Activated CD4-positive, alpha-beta T cell treated with anti-CD3 and anti-CD28 coated beads, Interleukin-2, amount 50 U/mL, for 1 hour (primary cell): ENCODE measurements at places on chromosomes 1 and 21.

DNA sequence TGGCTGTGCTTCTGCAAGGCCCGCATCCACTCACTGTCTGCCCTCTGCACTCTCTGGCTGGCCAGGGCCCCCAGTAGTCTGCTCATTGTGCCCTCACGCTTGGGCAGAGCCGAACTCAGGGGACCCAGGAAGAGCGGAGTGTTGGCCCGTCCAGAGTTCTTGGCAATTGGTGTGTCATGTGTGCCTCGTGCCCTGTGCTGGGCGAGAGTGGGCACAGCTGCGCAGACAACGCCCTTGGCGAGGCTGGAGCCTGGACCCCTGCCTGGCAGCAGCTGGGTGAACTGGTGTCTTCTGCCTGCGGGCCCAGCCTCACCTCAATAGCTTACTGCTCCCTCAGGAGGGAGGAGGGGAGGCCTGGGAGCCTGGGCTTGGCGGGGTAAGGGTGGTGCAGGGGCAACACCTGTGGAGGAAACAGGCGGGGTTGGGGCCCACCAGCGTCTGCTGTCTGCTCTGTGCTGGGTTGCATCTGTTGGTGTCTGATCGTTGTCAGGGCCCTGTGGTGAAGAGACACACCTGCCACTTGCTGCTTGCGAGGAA is 2.1 kb downstream of the GUK1 start:
- DNase-seq = no peak

- peak; percentile 66 for DNase-seq
Observed at GRCh38 chr1:17419626-17420328, 19.7 kb downstream of the RCC2 start.

DNA sequence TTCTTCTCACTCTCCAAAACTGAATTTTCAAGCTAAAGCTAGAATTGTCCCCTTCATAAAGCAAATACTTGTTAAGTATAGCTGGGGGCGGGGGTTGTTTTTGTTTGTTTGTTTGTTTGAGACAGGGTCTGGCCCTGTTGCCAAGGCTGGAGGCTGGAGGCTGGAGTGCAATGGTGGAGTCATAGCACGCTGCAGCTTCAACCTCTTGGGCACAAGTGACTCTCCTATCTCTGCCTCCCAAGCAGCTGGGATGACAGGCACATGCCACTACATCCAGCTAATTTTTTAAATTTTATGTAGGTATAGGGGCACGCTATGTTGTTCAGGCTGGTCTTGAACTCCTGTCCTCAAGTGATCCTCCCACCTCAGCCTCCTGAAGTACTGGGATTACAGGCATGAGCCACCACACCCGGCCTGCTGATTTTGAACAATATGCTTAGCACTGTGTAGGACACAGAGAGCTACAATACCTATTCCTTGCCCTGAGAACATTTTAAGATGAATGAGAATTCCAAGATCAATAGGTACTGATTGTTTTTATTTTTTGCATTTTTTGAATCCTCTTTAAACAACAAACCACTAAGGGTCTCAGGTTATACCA is 42.2 kb downstream of the PCNX2 start:
- DNase-seq = no peak

DNA sequence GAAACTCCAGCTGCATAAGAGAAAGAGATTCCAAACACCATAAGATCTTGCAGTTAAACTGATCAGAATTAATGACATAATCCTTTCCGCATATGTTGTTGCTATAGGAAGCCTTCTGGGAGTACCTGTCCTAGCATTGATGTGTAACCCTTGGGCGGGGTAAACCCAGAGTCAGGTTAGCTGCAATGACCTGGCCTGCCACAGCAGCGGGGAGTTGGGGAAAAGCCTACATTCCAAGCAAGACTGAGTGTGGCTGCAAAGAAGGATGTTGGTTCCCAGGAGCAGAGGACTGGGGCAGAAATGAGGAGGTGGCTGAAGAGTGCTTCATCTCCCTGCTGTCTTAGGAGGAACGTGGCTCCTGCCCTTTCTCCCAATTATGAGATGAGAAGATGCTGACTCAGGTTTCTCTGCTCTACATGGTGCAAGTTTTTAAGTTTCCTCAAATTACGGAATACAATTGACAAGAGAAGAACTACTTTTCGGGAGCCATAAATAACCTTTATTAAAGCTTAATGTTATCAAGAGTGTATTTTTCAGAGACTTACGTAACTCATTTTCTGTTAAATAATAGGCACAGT is 142.1 kb downstream of the RYR2 start:
- no peak for DNase-seq

GRCh38 chr1:25246600-25247023 is 642 bp downstream of the RSRP1 start:
- DNase-seq = peak; percentile 21

- DNase-seq = no peak
Observed at GRCh38 chr1:19809044-19809750, 5.9 kb downstream of the RNF186 start.

DNA sequence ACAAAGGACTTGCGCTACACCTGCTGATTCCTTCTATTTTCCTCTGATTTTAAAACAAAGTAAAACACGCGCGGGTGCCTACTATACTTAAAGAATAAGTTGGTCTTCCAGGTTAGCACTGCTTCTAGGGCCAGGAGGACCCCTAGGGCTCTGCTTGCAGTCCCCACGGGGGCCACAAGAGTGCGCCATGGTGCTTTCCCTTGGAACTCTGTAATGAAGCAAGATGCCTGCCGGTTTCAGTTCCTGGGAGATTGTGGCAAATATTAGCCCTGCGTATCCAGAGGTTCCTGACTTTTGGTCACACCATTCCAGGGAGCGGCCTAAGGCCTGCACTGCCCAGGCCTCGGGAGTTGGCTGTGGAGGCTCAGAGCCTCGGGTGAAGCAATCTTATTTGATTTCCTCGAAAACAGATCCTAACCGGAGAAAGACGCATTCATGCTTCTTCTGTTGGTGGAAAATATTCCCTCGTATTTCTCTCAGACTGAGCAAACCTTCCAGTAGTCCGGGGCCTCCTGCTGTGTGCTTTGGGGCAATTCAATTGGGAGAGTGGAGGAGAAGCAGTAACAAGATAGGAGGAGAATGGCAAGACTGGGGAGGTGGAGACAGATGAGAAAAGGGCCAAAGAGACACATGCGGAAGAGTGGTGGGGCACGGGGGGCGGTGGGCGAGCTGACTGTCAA is 25.3 kb downstream of the ADAM30 start:
- peak; percentile 54 for DNase-seq

GRCh38 chr1:197908716-197909220 is 6.3 kb downstream of the C1orf53 start:
- DNase-seq = no peak

DNA sequence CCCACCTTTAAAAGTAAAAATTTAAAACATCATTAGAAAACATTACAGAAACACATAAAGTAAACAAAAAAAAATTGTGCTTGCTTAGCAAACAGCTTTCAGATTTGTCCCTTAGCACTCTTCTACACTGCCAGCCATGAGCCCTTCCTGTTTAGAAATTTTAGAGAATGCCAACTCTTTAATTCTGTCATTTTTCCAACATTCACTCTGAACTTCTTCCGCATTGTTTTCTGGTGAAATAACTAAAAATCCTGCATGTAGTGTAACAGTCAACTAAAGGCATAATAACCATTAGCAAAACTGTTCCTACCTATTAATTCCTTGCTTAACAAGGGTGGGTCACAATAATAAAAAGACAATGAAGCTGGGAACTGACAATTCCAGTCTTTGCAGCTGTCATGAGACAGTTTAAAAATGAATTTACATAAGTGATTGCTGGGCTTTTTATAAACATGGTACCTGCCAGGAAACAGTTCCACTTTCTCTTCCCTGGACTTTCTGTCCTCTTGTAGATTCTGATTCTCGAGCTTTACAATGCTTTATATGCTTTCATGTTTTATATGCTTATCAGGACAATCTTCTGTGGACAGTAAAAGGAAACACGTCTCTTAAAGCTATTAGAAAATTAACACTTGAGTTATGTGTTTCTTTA is 19.0 kb downstream of the GNG12 start:
- DNase-seq = no peak

DNA sequence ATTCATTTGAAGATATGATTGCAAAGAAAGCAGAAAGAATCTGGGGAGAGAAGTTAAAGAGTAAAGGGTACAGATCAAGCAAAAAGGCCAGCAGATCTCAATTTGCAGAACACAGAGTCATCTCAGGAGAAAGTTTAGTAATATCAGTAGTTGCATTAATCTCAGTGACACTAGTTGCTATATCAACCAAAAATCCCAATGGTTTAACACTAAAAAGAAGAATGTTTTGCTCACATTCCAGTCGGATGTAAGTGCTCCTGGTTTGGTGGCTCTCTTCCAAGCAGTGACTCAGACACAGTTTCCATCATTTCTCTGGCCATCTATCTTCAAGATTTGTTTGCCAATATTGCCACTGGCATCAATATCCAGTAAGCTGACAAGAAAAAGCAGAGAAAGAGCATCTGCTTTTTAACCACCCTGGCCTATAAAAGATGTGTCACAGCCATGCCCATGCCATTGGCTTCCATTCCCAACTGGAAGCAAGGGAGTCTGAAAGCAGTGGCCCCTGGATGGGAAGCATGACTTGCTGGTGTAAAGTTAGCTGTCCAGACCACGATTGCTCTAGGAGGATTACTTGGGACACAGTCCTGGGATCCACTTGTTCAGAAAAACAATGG is 45.5 kb upstream of the AIM2 start:
- DNase-seq = no peak

- no peak for DNase-seq
Observed at GRCh38 chr1:156707417-156708217, 2.2 kb upstream of the CRABP2 start.

- no peak for DNase-seq
Observed at GRCh38 chr1:60149251-60149650, 75.7 kb upstream of the C1orf87 start.

DNA sequence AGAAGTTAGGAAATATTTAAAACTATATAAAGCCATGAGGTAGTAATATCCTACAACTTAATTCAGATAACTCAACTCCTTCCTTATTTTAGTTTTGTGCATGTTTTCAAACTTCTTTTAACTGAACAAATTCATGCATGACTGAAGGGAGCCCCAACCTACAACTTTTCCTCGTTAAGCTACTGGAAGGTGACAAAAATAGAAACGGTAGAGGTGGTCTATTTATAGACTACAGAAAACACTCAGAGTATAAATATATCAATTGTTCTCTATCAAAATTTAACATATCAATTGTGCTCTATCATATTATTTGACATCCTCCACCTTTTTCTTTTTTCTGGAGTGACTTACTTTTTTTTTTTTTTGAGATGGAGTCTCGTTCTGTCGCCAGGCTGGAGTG is 16.8 kb downstream of the SYNJ1 start:
- DNase-seq = no peak

GRCh38 chr1:227546059-227546458 is 17.3 kb upstream of the ZNF678 start:
- no peak for DNase-seq

DNA sequence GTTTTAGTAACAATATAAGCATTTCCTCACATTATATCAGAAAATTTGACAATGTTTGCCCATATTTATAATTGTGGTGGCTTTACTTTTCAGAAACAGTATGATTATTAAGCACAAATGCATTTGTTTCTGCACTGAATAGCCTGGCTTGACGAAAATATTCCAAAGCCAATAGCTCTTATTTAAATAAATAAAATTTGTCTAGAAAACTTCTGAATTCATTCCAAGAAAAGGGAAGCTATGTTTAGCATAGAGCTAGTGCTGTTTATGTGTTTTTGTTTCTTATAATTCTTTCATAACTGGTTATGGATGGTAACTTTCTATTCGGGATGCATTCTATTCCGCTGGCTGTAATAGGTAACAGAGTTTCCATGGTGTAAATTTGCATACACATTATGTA is 268.6 kb downstream of the PTBP2 start:
- no peak for DNase-seq

- DNase-seq = no peak
Observed at GRCh38 chr21:44800103-44800502, 1.5 kb downstream of the UBE2G2 start.

DNA sequence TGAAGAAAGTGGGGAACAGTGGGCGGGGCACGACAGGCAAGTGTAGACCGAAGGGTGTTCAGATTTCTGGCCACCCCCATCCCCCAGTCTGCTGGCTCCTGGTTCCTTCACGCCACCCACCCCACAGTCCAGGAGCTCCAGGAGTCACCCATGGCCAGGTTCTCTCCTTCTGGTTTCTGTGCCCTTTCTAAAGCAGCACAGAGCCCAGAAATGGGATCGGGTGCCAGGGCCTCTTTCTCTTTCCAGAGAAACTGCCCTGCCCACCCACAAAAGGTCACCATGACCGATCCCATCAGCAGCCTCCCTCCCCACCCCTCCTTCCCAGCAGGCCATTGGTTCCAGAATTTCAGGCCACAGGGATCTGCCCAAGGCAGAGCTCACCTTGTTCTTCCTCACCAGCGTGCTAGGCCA is 3.2 kb upstream of the CELSR2 start:
- no peak for DNase-seq

- no peak for DNase-seq
Observed at GRCh38 chr21:42581993-42582786, 68.5 kb downstream of the SLC37A1 start.

- no peak for DNase-seq
Observed at GRCh38 chr1:163399976-163400601, 78.3 kb downstream of the NUF2 start.

DNA sequence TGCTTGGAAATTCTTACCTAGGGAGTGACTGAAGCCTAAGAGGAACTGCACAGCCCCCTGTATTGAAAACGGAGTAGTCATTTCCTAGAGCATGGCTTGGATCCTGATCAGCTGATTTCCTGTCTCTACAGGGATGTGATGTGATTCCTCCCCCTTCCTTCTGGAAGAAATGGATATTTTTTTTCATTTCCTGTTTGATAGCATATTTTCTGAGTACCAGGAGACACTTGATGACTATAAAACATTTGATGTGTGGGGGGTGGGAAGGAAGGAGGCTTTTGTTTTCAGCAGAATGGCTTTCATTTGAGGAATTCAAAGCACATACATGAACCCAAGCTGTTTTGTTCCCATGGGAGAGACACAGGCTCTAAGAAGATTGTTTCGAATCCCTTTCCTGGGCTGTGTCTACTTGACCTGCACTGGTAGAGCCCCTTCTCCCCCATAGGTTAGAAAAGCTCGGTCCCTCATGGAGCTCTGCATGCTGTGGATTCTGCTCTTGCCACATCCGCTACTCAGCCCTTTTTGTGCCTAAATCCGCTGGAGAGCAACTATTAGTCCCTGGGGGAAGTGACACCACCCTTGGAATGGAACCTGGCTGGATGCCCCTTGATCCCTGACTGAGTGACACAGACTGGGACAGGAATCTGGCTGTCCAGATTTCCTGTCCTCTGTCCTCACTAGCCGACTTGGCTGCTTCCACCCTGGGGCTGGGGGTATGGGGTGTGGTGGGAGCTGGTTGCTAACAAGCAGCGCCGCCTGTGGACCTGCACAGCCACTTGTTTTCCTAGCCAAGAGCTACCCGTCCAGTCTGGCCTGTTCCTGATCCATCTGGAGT is 71.8 kb upstream of the MACF1 start:
- no peak for DNase-seq

DNA sequence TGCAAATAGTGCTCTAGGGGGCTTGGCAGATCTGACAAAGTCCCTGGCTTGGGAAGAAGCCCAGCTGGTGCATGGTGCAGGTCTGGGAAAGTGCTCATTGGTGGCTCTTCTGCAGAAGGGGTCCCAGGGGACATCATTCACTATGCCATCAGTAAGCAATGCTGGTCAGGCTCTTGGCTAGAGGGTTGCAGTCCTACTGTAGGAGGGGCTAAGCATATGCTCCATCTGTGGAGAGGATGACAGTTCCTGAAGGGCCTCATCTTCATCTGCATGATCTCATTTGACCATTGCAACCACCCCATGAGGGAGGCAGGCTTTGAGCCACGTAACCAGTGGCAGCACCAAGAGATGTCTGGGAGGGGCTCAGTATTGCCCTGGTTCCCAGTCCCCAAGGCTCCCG is 31.5 kb upstream of the VASH2 start:
- no peak for DNase-seq

GRCh38 chr21:36323032-36323431 is 3.0 kb downstream of the MORC3 start:
- no peak for DNase-seq
